LHCN-M2 (cell line): ENCODE measurements at places on chromosomes 6 and 20. TPM values are rescaled to one million over a fixed set of nuclear protein-coding genes. Genes with fewer than 3 reads are reported as not detected.
A peak's percentile ranks its signal among the peaks of the same experiment; 100 is the strongest.

- DNase-seq, result no peak
Measured at GRCh38 chr6:25218346-25218745, 60.8 kb upstream of the CARMIL1 start.

DNA sequence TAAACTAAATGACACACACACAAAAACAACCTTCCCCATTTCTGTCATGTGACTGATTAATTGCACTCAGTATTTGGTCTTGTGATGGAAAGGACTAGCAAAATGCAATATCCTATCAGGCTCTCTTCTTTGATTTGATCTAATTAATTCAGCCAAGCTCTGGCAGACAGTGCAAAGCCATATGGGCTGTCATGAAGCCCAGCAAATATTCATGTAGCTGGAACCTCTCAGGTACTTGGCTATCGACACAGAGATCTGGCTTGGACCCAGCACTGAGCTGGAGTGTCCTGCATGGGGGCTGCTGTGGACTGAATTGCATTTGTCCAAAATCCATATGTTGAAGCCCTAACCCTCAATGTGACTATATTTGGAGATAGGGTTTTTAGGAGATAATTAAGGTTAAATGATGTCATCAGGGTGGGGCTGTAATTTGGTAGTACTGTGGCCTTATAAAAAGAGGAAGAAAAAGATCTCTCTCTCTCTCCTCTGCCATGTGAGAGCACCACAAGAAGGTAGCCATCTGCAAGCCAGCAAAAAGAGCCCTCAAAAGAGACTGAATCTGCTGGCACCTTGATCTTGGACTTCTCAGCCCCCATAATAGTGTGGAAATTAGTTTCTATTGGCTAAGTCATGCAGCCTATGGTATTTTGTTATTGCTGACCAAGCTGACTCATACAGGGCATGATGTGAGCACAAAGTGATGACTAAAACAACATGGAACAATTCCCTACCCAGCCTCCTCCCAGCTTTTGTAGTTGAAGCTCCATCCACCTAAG, 77.1 kb downstream of the STMND1 start:
- DNase-seq, result peak; percentile 68

DNA sequence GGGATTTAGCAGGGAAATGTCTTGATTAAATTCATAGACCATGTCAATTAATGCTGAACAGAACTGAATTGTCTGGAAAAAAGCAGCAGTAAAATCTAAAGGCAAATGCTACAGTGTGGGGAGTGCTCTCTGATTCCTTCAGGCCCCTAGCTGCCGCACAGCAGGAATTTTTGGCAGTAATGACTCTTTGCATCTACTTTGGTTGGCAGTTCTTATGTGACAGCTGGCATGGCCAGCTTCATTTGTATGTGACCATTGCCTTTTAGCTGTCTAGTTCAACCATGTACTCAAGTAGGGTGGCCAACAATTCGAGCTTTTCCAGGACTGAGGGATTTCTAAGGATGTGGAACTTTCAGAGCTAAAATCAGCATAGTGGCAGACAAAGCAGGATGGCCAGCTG, 499.1 kb upstream of the MAN1A1 start:
- no peak for DNase-seq

DNA sequence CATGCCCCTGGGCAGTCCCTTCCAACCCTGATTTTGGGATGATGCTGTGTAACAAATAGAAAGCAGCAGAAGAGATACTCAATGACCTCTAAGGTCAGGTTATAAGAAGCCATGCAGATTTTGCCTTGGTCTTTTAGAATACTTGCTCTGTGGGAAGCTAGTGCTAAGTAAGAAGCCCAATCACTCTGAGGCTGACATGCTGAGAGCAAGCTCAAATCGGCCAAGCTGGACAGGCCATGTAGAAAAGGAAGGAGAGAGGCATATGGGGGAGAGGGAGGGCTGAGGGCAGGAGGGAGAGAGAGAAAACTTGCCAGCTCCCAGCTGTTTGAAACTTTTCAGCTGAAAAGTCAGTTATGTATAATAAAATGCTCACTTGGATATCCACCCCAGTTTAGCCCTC, 1021.6 kb upstream of the MAP3K7 start:
- no peak for DNase-seq

DNA sequence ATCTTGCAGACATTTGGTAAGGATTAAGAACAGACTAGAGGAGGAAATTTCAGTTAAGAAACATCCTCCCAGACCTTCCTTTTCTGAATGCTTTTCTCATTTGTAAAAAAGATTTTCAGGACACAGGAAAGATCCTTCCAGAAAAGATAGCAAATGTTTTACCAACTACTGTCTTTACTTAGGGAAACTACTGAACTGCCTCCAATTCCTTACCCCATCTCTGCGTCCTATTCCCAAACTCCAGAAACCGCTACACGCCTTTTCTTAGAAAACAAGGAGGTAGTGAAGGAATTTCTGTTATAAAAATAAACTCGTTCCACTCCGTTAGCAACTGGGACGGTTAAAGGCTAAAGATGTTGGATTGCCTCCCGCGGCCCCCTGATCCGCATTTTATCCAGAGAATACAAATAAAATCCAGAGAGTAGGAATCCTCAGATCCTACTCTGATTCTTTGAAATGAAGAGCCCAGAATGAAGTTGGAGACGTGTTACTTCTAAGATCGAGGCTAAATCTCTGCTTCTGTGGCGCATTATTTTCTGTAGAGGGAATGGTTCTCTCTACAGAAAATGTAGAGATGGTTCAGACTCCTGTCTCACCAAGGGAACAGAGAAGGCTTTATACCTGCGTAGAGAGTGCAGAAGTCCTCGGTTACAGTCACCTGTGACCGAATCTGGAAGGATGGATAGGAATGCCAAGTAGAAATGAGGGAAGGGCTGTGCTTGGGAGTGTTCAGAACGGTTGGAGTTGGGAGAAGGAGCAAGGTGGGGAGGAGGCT, 133.0 kb downstream of the GPX5 start:
- no peak for DNase-seq

DNA sequence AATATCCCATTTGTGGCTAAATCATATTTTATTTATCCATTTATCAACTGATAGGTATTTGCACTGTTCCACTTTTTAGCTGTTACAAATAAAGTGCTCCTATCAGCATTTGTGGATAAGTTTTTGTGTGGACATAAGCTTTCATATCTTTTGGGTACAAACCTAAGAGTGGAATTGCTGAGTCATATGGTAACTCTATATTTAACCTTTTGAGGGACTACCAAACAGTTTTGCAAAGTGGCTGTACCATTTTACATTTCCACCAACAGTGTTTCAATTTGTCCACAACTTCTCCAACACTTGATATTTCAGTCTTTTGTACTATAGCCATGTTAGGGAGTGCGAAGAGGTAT, 23.6 kb upstream of the ECHDC1 start:
- DNase-seq, result peak; percentile 26

DNA sequence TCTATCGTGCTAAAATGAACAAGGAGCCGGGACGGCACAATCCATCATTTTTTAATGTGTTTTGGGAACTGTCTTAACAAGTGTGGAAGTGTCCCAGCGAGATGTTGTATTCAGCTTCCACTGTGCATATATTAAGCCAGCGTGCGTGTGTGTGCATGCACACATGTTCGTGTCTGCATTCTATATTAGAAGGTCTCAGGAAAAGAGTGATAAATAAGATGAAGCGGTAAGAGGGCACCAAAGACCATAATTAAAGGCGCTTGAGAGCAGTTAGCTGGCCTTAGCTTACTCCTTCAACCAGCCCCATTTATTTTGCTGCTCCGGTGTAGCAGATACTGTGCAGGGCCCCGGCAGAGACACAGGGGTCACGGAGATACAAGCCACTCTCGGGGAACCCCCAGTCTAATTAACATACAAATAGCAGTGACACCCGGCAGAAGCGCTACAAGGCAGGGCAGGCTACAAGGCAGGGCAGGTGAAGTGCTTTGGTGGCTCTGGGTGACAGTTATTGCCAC, 206.5 kb upstream of the RREB1 start:
- DNase-seq, result no peak

- DNase-seq, result no peak
Measured at GRCh38 chr6:80411486-80411885, 305.0 kb downstream of the BCKDHB start.

DNA sequence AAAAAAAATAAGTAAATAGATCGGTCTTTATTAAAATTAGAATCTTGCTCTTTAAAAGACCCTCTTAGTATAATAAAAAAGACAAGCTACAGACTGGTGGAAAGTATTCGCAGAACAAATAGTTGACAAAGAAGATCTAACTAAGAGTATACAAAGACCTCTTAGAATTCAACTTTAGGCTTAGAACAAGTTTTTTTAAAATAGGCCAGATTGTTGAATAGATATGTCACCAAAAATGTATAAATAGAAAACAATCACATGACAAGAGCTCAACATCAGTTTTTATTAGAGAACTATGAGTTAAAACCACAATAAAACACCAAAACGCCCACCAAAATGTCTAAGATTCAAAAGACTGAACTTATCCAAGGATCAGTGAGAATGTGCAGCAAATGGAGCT, 632.7 kb upstream of the PTCHD4 start:
- no peak for DNase-seq

- DNase-seq, result no peak
Measured at GRCh38 chr6:10949579-10950490, 63.0 kb downstream of the SYCP2L start.

GRCh38 chr6:37160922-37161778, 8.8 kb upstream of the PIM1 start:
- no peak for DNase-seq

DNA sequence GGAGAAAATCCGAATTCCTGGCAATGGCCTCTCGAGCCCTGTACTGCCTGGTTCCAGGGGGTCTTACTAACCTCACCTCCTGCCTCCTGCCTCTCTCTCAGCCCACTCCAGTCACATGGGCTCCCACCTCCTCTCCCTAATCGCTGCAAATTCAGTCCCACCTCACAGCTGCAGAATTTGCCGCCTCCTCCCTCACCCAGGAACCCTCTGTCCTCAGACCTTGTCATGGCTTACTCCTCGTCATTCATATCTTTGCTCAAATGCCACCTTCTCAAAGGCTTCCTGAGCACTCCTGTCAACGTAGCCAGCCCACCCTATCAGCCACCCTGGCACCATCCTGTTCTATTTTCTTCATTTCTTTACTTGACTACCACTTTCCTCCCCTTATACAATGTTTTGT, 89.0 kb downstream of the SLC2A10 start:
- DNase-seq, result no peak

DNA sequence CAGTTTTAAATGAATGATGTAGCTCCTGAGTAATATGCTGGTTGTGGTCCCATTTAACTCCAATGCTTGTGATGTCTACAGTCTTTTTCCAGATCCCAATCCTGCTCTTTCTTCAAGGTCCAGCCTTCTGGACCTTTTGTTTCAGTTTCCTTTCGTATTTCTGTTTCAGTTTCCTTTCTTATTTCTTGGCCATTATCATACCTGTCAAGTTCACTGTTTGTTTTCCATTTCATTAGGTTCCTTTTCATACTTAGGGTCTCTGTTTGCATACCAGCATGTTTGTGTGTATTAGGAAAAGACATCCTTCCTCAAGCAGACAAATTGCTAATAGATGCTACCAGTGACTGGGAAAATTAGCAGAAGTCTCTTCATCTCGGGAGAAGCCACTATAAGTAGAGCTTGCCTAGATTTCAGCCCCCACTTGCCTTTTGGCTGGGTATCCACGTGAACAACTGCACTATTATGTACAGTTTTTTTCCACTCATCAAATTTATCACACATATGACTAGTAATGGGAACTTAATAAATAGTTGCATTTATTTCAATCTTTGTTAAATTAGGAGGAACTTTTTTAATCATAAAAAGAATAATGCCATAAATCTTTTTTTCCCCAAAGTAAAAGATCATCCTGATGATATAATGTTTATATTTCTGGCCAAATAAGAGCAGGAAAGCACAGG, 583.4 kb downstream of the BCKDHB start:
- DNase-seq, result no peak

DNA sequence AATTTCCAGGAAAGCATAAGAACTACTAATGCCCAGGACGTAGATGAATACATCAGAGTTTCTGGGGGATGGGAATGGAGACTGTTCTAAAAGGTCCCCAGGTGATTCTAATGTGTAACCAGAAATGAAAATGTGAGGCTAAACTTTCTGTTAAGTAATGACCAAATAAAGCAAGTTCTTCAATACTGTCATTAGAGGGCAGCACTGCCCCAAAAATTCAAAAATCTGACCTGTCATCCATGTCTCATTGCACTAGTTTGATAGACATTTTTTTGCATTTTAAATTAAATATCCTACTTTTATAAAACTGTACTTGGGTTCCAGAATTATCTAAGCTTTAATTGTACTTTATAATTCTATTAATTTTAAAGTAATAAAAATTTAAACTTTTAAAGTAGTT, 94.9 kb downstream of the RFX6 start:
- peak; percentile 61 for DNase-seq

- no peak for DNase-seq
Measured at GRCh38 chr6:168058691-168059551, 20.1 kb downstream of the FRMD1 start.

- no peak for DNase-seq
Measured at GRCh38 chr6:134249759-134250602, 67.9 kb downstream of the SGK1 start.

- DNase-seq, result no peak
Measured at GRCh38 chr6:42958125-42958524, 2.4 kb upstream of the GNMT start.

DNA sequence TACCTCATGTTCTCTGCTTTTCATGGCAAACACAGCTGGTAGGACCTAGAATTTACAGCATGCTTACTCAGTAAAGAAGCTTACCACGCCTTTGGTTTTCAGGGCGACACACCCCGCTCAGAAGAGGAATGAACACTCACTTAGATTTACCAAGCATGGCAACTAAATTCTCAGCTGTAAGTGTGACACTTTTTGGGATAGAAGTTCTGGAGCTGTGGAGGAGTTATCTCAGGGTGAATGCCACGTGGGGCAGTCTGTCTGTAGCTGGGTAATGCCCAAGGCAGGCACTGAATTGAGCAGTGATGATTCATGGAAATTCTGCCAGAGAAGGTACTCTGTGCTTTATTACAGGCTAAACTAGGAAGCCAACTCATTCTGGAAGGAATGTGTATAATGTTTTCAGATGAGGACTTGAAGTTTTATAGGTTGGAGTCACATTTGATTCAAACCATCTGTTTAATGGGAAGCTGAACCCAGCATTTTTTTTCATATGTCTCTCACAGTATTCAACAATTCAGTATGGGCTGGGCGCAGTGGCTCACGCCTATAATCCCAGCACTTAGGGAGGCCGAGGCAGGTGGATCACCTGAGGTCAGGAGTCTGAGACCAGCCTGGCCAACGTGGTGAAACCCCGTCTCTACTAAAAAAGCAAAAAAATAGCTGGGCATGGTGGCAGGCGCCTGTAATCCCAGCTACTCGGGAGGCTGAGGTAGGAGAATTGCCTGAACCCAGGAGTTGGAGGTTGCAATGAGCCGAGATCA, 3.5 kb upstream of the PRIM2 start:
- DNase-seq, result peak; percentile 99

Gene GINS1
- total RNA-seq, result 24.4 and 31.1 TPM in 2 replicates

Gene LY86
- not detected in 2 replicates for total RNA-seq

Gene ATAT1
- total RNA-seq, result 6.0 and 6.5 TPM in 2 replicates

Gene SRMS
- not detected in 2 replicates for total RNA-seq

Gene IYD
- total RNA-seq, result under 0.01 TPM in 1 of 2 replicates, not detected in the other

Gene GHRH
- total RNA-seq, result not detected in 2 replicates

Gene STK38
- total RNA-seq, result 29.5 and 36.9 TPM in 2 replicates

Gene CST2
- total RNA-seq, result not detected in 2 replicates

Gene LRRN4
- not detected in 2 replicates for total RNA-seq
